GM20000 (cell line): ENCODE measurements at places on chromosomes 16 and 17.

DNA sequence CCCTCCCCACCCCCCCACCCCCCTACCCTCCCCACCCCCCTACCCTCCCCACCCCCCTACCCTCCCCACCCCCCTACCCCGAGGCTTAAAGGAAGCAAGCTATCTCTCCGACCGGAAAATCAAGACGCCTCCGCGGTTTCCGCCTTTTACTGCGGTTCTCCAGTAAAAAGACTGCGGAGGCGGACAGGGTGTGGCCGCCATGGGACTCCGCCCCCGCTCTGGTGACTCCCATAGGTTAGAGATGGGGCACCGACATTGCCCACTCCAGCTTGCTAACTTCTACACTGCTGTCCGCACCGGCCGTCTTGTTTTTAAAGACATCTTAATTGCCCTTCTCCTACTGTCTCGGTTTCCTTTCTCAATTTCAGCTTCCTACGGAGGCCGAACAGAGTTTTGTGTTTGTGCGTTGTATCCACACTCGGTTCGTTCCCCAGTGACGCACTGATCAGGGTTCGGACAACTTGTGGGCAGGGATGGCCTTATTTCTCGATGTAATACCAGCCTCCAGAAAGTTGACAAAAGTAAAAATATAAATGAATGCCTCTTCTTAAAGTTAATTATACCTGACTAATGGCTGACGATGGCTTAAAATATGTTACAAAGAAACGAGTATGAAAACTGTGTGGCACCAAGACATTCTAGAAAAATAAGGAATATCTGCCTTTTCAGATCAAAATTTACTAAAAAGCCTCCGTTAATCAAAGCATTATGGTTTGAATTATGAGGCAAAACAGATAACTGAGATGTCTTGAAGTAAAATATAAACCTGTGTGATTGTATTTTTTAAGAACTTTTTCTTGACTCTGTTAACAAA is 1.1 kb upstream of the ZNF200 start:
- no peak for DNase-seq

DNA sequence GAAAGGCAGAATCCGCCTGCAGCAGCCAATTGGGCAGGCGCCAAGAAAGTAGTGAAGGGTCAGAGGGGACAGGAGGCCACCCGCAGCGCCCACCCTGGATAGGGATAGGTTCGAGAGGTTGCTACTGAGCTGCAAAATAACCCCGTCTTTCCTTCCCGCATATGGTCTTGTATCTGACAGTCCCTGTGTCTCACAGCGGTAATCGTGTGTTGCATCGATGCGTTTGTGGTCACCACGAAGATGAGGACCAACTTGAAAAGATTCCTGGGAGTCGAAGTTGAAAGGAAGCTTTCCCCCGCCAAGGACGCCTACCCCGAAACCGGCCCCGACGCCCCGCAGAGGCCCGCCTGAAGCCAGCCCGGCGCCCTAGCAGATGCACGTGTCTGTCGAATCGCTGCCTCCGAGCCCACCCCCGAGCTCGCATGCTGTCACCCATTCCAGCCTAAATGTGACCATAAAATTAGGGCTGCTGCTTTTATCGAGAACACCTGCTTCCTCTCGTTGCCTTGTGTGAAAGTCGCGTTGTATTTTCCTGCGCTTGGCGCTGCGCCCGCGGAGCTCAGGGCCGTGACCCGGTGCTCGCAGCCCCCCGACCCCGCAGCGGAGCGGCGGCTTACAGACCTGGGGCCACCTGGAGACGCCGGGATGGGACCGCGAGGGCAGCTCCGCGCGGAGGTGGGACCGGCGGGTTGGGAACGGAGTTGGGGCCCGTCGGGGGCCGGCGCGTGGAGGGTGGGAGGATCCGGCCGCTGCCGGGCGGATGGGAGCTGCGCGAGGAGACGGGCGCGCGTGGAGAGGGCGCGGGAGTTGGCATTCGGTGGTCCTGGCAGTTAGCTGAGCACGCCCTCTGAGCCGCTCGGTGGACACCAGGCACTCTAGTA is at the start of gene CMTM2:
CMTM2 (plus strand) TSS at position 813 of the 881 bp plus-strand sequence. CDS start 145 bp downstream, outside the sequence.
- no peak for DNase-seq

GRCh38 chr17:60173304-60173819 is 23.6 kb downstream of the CA4 start:
- no peak for DNase-seq

DNA sequence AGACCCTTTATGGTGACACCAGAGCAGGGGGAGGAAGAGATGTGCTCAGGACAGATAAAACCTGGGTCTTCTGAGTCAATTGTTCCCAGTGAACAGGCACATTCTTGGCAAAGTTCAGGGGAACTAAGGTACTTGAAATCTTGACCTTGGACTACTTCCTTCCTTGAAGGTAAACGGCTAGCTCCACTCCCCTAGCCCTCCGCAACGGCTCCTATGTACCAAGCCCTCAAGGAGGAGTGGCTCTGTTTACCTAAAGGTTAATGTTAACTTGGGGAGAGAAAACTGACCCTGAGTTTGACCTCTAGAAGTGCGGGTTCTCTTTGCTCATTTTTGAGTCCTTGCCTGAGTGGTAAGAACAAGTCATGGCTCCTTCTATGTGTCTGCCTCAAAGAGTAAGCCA is 7.8 kb downstream of the TTLL6 start:
- no peak for DNase-seq

DNA sequence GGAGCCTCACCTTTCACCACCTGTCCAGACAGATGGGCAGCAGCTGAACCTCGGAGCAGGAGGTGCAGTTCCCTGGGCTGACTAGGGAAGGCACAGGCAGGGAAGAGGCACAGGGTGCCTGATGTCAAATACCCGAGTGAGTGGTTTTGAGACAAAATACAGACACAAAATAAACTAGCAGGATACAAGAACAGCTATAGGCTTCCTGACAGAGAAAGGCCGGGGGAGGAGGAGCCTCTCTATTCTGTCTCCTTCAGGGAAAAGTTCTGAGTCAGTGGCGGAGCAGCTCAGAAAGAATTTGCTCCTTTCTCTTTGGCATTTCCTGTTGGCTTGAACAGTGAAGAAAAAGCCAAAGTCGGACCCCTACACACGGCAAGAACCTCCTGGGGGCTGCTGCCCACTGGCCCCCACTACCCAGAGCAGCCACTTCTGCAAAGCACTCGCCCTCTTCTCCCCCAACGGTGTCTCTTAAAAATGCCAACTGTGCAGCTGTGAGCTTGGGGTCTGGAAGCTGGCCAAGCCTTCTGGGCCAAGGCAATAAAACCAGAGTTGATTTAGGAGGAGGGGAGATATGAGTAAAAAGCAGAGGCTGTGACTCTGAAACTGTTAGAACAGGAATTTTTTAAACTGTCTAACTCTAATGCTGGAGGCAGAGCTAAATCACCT is 14.4 kb upstream of the FAAP100 start:
- DNase-seq = no peak
